ENCODE measurements at places on chromosomes 2 and 18.

- no peak for DNase-seq
Measured at GRCh38 chr2:238064376-238064775, 3.6 kb downstream of the SCLY start.

DNA sequence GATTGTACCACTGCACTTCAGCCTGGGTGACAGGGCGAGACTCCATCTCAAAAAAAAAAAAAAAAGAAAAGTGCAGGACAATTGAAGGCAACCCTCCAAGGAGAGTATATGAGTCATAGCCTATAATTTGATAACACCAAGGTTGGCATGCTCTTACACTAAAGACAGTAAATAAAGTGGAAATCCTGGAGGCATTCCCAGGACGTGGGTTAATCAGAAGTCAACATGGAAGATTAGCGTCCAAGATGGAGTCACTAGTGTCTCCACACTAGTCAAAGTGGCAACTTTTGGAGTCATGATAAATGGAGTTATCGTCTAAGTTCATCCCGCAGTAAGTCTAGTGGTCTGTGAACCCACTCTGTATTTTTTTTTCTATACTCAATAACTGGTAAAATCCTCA, 21.2 kb upstream of the UGGT1 start:
- no peak for DNase-seq

DNA sequence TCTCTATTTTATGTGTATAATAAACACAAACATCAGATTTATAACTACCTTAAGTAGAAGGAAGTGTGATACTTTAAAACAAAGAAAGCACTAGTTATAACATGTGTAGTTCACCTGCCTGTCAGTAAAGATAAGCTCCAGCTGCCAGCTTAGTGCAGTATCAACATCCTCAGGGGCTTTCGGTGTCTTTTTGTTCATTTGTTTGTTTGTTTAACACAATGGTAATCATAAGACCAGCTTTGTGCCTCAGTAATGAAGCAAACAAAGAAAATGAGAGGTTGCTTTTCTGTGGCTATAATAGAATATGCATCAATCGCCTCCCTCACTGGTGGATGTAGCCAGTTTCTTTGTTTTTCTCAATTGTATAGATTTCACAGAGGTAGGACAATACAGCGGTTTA, 1499.0 kb upstream of the TMEFF2 start:
- DNase-seq, result peak; percentile 85

- no peak for DNase-seq
Measured at GRCh38 chr2:54603357-54603756, 120.1 kb upstream of the EML6 start.

GRCh38 chr2:220394433-220394832, 767.0 kb downstream of the SLC4A3 start:
- DNase-seq, result no peak

DNA sequence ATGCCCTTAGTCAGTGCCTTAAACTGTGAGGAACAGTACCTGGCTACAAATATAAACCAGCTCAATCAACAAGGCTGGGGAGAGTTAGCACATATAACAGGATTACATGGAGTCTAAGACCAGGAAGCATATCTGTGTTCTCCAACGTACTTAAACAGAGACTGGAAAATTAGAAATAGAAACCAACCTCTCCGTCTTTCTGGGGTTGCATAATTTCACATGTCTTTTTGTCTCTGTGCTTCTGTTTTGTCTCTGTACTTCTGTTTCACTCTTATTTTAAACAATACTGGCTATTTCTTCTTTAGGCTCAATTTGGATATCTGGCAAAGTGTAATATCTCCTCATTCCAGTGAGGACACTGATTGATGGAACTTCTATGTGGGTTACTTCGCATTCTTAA, 749.0 kb upstream of the ZEB2 start:
- no peak for DNase-seq

DNA sequence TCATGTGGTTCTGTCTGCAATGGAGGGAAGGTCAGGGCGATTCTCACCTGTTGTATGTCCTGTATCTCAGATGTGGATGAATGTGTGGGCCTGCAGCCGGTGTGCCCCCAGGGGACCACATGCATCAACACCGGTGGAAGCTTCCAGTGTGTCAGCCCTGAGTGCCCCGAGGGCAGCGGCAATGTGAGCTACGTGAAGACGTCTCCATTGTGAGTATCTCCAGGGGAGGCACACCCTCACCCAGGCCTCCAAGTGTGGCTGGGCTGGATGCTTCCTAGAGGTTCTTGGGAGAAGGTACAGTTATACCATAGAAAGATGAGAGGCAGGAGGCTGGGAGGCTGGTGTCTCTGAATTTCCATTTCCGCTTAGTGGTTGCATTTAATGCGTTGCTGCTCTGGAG, 46.9 kb downstream of the FBLN7 start:
- DNase-seq, result no peak

DNA sequence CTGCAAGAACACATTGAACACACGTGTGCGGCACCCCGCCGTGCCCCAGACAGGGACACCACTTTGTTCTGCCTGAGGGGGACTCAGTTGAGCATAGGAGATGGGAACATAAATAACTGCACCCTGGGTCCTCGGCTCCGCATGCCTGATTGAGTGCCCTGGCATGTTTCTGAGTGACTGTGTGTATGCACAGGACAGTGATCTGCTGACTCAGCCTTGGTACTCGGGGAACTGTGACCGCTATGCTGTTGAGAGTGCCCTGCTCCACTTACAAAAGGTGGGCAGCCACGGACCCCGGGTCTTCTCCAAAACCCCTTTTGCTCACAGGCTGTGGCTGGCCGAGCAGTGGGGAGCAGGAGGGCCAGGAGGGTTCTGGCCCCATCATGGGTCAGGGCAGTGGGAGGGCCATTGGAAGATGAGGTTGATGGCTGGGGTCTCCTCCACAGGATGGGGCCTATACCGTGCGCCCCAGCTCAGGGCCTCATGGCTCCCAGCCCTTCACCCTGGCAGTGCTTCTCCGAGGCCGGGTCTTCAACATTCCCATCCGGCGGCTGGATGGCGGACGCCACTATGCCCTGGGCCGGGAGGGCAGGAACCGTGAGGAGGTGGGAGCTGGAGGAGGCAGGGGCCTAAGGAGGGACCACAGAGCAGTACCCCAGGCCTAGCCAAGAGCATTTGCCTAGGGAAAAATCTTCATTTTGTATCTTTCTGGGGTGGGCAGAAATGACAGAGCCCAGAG, 16.9 kb downstream of the SH2D6 start:
- DNase-seq, result no peak

- no peak for DNase-seq
Measured at GRCh38 chr2:69494126-69494525, 56.9 kb upstream of the NFU1 start.

GRCh38 chr2:220744861-220745260, 827.2 kb downstream of the EPHA4 start:
- DNase-seq, result no peak

GRCh38 chr2:72983500-72984161, 66.3 kb downstream of the EMX1 start:
- no peak for DNase-seq

GRCh38 chr2:174952607-174953006, 52.6 kb downstream of the CHN1 start:
- no peak for DNase-seq

GRCh38 chr2:218030409-218031195, 27.8 kb upstream of the TNS1 start:
- DNase-seq, result no peak

DNA sequence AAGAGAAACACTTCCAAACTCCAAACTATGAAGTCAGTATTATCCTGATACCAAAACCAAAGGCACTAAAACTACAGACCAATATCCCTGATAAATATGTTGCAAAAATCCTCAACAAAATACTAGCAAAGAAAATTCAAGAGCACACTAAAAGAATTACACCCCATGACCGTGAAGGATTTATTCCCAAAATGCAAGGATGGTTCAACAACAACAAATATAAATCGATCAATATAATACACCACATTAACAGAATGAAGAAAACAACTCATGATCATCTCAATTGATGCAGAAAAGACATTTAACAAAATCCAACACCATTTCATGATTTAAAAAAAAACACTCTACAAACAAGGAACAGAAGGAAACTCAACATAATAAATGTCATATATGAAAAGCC, 50.5 kb downstream of the IWS1 start:
- DNase-seq, result no peak

DNA sequence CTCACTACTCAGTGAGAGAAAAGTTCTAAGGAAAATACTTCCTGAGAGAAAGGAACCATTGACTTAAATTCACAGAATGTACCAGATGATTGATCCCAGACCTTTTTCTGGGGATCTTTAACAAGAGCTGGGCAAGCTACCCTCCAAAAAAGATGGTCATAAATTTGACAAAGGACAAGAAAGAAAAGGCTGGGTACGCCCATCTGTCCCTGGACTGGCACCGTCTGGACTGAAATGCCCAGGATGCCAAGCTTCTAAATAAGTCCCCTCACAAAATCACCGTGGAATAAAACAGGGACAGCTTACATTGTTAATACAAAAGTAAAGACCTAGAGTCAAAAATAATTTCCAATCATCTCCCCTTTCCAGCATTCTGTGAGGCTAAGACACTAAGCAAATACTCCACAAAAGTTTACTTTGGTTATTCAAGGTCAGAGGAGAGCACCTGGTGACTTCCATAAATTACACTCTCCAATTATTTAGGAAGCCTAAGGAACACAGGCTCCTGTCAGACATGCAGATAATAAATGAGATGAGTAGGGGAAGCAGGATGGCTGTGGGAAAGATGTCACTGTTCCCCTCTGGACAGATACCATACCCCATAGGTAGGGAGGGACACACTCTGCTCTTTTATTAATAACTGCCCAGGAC, 69.9 kb downstream of the UXS1 start:
- no peak for DNase-seq

GRCh38 chr2:217868911-217869334, 133.9 kb downstream of the TNS1 start:
- no peak for DNase-seq

DNA sequence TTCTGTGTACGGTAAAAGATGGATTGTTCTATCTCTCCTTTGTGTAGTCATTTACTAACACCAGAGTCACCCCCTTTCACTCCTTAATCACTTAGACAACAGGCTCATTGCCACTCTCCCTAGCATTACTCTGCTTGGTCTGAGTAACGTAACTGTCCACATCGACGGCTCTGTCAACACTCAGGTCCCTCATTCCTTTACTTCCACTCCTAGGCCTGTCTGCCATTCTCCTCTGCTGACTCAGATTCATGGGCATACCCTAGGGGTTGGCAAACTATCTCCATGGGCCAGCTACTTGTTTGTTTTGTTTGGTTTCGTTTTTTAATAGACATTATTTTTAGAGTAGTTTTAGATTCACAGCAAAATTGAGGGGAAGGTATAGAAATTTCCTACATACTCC, 243.9 kb downstream of the NR4A2 start:
- no peak for DNase-seq

- no peak for DNase-seq
Measured at GRCh38 chr2:178806543-178806942, 680 bp downstream of the TTN start.

GRCh38 chr2:106812383-106812782, 73.6 kb downstream of the ST6GAL2 start:
- no peak for DNase-seq

- no peak for DNase-seq
Measured at GRCh38 chr2:2686222-2686621, 355.1 kb upstream of the MYT1L start.

GRCh38 chr18:45232061-45232460, 383.2 kb upstream of the SLC14A2 start:
- no peak for DNase-seq

DNA sequence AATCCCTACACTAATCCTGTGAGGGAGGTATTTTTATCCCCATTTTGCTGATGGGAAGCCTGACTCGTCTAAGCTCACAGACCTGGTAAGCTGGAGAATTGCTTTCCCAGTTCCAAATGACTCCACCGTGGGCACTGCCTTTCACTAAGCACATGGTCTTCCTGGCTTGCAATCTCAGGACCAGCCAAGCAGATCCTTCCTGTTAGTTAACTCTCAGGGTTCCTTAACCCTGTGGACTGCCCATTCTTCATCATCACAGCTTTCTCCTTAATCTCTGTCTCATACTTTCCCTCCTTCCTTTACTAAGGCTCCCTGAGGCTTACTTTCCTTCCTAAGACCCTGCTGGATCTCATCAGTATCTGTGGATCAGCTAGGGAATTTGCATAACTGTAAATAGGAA, 122.2 kb upstream of the ZEB2 start:
- no peak for DNase-seq

DNA sequence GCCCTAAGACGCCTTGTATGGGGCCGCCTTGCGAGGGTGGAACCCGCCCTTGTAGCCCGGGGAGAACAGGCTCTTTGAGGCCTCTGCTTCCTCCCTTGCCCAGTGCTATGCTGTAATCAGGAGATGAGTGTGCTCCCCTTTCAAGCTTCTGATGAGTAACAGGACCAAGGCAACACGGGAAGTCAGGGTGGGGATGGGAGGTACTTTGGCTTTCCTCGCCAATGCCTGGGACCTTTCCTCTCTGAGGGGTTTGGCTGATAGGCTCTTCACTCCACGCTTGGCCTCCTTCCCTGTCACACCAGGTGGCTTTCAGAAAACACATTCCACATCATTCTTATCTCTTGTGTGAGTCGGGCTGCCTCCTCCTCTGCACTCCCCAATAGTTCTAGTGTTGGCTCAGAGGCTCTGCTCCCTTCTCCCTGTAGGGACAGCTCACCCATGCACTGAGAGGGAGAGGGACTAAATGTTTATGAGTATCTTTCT, 223.7 kb upstream of the TRIB2 start:
- DNase-seq, result no peak

DNA sequence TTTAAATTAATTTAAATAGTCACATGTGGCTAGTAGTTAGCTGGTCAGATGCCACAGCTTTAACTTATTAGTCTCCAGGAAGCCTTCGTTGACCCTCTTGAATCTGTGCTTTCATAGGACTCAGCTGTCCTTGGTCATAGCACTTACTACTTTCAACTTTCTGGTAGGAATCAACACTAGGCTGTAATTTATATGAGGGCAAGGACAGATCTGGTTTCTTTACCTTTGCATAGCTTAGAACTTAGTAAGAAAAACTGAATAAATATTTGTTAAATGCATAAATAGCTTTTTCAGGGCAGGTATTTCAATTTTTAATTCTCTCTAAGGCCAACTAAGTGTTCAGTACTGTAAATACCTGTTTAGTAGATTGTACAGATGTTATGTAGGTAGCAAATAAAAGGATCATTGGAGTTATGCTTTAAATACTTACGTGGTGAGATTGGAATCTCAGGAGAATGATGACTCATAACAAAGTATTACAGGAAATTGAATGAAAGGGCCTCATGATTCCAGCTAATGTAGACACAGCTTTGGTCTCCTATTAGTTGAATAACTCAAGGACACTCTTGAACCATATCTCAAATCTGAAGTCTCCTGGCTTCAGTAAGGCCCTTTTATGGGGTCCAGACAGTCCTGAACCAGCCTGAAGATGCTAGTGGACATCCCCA, 2.6 kb downstream of the CLIP4 start:
- no peak for DNase-seq

DNA sequence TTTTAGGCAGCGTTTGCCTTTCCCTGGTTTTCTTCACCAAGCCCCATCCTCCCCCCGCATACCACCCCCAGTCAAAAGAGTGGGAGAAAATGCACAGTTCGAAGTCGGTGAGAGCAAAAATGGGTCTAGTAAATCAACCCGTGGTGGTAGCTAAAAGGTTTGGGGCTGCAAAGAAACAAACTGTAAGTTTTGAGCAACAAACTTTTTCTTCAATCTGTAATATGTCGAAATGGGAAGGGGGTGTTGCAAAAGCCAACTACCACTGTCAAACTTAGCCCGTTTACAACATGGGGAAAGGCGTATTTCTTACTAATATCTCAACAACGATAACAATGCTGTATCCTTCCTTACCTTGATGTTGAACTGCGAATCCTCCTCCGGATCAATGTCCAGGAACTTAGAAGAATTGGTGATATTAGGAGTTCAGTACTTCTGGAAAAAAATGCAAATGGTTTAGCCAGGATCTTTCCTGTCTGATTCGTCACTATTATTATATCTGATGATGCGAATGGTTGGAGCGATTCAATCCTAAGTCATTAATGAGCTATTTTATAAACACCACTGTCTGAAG, 2.4 kb upstream of the SATB2 start:
- no peak for DNase-seq
